ENCODE measurements at places on chromosomes 12 and 14.

DNA sequence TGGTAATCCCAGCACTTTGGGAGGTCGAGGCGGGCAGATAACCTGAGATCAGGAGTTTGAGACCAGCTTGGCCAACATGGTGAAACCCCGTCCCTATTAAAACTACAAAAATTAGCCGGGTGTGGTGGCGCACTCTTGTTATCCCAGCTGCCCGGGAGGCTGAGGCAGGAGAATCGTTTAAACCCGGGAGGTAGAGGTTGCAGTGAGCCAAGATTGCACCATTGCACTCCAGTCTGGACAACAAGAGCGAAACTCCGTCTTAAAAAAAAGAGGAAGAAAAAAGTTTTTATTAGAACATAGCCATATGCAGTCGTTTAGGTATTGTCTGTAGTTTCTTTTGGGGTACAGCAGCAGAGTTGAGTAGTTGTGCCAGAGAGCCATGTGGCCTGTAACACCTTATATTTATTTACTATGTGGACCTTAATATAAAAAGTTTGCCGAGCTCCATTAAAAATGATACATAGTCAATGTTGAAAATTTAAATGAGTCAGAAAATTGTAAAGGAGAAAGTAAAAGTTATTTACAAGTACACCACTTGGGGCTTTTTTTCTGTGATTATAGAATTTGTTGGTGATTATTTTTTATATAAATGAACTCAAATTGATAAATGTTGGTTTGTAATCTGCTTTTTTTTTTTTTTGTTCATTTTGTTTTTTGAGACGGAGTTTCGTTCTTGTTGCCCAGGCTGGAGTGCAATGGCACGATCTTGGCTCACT lies 2.2 kb downstream of the ADIPOR2 start:
- DNase-seq, result no peak

- DNase-seq, result no peak
Observed at GRCh38 chr14:87996291-87996592, 3.3 kb upstream of the GALC start.

- no peak for DNase-seq
Observed at GRCh38 chr12:108214486-108214885, 85.4 kb downstream of the WSCD2 start.

GRCh38 chr12:52539083-52539820 lies 13.7 kb downstream of the KRT71 start:
- DNase-seq, result no peak

DNA sequence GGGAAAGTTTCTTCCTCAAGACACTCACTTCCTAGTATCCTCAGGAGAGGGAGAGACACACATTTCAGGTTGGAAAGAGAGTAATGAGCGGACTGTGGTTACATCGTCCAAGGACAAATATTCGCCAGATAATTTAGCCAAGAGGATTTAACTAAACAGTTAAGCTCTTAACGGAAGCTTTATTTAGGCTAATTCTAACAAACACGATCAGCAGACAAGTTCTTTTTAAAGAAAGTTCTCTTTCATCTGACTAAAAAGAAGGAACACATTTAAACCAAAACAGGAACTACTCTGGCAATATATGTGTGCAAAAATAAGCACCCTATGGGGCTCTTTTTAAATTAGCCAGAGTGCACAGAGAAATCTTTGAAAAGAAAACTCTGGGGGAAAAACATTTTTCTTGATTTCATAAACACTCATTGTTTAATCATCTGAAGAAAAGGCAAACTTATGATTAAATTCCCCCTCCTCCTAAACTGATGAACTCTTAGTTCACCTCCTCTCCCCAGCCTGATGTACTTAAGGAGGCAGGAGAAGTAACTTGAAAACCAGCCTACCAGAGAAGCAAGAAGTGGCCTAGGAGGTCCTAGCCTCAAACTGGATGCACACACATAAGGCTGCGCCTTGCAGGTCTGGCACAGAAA lies 13.3 kb upstream of the BTG1 start:
- no peak for DNase-seq

DNA sequence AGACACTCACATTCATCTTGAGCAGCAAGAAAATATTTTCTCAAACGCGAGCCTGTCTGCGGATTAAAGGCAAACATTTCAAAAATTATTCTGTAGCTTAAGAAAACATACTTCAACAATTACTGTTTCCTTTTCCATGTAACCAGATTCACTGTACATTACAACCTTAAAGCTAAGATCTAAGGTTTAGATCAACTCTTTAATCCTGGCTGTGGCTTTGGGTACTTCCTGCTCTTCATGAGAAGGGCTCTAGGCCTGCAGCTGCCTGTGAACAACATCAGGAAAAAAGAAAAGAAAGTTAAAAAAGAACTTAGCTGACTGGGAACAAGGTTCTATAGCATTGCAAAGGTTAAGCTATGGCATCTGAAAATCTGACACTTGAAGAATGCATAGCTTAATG lies 21.4 kb upstream of the PIWIL1 start:
- no peak for DNase-seq

Data from stimulated activated CD8-positive, alpha-beta memory T cell treated with anti-CD3 and anti-CD28 coated beads, Interleukin-7, amount 100 ng/mL, for 48 hours (primary cell).